ENCODE measurements at places on chromosomes 6 and 20.

GRCh38 chr6:22411376-22412105 lies 114.7 kb upstream of the PRL start:
- no peak for DNase-seq

DNA sequence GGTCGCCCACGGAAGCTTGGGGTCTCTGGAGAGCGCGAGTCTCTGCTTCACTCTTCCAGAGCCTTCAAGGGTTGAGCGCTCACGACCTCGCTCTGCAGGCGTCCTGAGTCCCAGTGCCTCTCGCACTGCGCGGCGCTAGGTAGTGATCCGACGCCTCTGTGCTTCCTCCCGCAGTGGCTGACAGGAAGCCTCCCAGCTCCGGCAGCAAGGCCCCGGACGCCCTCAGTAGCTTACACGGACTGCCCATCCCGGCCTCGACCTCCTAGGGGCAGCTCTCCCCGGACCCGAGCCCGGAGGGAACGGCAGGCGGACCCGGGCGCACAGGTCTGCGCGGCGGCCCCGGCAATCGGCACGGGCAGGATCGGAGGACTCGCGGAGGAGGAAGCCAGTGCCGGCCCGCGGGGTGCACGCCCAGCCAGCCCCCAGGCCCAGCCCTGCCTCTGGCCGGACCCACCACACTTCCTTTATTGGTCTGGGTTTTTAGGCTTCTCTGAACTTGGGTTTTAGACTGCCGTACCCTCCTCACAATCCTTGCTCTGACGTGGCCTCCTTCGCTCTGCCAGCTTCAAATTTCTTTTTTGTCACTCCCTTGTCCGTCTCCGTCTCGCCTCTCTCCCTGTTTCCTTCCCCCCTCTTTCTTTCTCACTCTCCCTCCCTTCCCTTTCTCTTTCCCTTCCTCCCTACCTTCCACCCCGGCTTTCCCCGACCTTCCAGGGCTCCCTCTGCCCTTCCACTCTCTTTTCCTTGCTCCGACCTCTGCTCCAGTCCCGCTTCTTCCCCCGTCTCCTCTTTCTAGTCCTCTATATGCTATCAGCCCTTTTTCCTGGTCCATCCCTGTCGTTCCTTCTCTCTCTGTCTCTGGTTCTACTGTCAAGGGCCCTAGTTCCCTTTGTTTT lies 9.1 kb downstream of the PAX1 start:
- DNase-seq, result no peak

- no peak for DNase-seq
These were observed 51.9 kb downstream of the FAM120B start for GRCh38 chr6:170358496-170358895.

DNA sequence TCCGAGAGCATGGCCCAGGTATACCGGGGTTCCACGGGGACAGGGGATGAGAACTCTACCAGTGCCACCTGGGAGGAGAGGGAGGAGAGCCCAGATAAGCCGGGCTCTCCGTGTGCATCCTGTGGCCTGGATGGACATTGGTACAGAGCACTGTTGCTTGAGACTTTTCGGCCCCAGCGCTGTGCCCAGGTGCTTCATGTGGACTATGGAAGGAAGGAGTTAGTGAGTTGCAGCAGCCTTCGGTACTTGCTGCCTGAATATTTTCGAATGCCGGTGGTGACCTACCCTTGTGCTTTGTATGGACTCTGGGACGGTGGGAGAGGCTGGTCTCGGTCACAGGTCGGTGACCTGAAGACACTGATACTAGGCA lies 1.3 kb downstream of the TDRD6 start:
- DNase-seq, result no peak

DNA sequence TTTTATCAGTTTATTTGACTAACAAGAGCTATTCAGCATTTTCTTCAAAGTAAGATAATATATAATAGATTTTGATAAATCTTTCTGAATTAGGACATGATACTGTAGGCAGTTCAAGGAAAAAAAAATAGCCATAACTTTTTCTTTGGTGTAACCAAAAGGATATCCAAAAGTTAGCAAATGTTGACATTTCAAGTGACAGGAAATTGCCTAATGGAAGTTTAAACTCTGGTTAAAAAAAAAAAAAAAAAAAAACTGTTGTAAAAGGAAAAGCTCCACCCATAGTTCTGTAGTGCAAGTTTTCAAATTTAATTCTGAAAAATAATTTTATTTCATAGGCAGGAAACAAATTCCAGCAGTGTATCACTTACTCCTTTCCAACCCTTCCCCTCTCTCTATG lies 18.8 kb downstream of the HEBP2 start:
- no peak for DNase-seq

GRCh38 chr6:45718871-45719270 lies 296.8 kb downstream of the CLIC5 start:
- peak; percentile 43 for DNase-seq

DNA sequence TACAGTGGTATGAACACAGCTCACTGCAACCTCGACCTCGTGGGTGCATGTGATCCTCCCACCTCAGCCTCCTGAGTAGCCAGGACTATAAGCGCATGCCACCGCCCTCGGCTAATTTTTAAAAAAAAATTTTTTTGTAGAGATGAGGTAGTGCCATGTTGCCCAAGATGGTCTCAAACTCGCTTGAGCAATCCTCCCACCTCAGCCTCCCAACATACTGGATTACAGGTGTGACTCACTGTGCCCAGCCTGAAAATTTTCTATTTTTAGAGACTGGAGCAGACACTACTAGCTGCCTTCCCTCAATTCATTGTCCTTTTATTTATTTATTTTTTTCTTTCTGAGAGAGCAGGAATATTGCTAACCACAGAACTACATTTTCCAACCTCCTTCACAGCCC lies 20.3 kb upstream of the GTF3C6 start:
- DNase-seq, result no peak

GRCh38 chr6:116385921-116386320 lies 15.2 kb downstream of the DSE start:
- DNase-seq, result peak; percentile 23

DNA sequence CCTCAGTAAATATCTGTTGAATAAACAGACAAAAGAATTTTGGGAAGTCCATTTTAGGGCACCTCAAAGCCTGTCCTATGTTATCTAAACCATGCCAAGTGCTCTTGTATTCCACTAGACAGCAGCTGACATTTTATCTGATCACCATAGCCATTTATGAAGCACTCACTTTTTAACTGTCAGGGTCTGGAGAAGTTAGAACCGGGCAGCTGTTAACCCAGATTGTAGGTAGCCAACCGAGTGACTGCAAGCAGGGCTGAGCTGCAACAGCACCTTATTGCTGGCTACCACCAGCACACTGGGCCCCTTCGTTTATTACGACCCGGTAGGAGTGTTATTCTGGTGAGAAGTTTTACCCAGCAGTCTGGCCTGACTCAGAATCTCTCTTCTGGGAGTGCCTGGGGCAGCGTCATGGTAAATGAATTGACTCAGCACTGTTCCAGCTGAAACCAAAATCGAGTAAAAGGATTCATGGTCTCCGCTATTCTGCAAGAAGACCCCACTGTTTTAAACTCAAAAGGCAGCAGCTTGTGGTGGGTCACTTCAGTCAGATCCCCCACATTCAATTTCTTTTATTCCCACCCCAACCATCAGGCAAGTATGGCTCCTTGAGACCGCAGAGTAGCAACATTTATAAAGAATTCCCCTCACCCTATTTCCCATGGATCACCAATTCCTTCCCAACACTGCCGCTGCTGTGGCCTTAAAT lies 1.7 kb downstream of the UBE2V1 start:
- DNase-seq, result peak; percentile 76

DNA sequence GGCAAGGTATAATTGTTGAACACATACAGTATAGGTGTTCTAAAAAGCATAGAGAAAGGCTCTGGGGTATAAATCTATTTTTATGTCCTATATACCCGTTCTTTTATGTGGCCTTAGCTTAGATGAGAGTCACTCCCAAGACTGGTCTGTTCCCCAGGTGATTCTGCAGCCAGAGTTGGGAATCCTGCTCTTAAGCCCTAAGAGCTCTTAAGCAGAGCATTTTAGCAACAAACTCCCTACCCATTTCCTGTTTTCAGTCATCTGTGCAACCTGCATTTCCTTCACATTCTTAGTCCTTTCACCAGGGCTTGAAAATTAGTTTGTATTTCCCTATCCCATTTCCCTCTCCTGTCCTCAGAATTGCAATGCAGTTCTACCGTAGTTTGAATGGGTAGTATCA lies 166.1 kb downstream of the HS3ST5 start:
- DNase-seq, result no peak

DNA sequence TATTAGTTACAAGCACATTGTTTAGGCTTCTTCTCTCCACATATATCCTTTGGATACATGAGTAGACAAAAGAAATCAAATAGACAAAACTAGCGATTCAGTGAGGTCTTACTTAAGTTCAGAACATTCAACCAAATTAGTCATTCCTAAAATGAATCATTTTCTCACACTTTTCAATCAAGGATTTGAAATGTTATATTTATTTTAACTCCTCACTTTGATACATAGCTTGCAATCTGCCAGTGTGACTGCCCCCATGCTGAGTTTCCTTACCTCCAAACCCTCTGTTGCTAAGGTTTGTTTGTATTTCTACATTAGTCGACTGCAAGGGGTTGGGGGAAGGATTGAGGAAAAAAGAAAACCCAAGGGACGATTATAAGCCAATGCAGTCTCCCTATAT lies 3.5 kb upstream of the MOXD1 start:
- DNase-seq, result no peak

- DNase-seq, result no peak
These were observed 81.8 kb upstream of the EYA4 start for GRCh38 chr6:133159255-133159795.

DNA sequence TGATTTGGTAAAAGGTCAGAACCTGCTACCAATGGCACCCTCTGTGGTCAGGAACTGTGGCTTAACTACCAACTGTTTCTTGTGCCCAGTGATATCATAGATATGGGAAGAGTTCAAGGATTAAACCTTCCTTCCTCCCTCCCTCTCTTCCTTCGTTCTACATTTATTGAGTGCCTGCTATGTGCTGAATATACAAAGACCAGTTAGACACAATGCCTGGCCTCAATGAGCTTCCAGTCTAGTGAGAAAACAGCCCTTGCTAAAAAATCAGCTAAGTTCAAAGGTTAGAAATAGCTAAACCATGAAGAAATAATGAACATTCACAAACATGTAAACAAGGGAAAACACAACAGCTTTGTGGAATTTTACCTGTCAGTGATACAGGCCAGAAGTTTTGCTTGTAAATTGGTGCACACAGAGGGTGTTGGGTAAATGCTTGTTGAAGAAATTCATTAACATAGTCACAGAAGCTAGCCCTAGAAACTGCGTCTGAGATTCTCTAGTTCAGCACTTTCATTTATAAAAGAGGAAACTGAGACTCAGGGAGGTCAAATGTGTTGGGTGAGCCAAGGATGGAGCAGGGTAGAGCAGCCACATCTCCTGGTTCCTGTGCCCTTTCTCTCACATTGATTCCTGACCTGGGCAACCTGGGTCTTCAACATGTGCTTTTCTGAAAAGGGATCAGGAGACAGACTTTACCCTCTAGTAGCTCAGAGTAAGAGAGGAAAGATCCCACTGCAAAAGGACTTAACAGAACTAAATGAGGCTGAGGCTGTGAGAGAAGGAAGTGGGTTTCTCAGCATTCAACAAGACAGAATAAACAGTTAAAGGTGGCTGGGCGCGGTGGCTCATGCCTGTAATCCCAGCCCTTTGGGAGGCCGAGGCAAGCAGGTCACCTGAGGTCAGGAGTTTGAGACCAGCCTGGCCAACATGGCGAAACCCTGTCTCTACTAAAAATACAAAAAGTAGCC lies 14.4 kb upstream of the FOXO3 start:
- no peak for DNase-seq

DNA sequence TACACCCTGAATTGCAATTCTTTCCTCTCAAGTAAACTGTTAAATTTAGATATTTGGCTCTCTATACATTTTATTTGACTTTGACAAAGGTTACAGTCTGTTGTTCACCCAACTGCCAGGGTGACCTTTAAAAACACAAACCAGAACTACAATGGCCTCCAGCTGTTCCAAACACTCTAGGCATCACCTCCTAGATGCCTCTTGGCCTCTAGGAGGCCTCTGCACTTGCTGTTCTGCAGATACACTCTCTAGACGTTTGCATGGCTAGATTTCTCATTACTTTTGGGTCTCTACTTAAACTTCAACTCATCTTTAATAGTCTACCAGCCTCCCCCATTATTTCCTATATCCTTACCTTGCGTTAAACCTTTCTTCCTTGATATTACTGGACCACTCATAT lies 102.8 kb upstream of the BEND3 start:
- no peak for DNase-seq

GRCh38 chr6:3297909-3298308 lies 39.2 kb downstream of the PSMG4 start:
- DNase-seq, result no peak

DNA sequence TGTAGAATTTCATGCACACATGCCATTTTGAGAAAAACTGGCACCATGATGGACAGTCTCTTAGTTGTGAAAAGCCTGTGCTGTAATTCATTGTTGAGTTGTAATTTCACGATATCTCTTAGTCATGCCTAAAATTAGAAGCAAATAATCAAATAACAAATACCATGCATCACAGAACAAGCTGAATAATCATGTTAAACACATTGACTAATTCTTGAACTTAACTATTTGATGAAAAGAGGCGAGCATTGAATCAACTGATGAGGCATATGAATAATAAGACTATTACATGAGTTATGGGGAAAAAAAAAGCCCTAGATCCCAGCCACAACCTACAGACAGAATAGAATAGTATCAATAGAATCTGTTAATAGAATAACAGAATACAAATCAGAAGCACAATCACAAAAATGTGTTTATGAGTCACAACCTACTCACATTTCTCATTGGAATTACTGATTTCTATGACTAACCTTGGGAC lies 14.2 kb upstream of the RNF217 start:
- peak; percentile 34 for DNase-seq

DNA sequence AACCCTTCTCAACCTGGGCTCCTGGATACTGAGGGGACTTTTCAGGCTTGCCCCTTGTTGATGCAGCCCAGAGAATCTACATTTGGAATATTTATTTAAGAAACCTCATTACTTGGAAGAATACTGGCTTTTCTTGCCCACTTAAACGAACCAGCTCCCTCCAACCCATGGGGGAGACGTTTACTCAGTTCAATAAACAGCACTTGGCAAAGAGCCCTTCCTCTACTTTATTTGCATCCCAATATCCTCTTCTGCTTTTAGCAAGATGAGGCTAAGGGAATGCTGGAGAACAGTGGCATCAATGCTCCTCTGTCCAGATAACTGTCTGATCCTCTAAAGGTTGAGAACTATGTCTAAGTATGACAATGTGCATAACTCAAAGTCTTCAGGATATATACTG lies 22.2 kb downstream of the PTPRK start:
- DNase-seq, result no peak

DNA sequence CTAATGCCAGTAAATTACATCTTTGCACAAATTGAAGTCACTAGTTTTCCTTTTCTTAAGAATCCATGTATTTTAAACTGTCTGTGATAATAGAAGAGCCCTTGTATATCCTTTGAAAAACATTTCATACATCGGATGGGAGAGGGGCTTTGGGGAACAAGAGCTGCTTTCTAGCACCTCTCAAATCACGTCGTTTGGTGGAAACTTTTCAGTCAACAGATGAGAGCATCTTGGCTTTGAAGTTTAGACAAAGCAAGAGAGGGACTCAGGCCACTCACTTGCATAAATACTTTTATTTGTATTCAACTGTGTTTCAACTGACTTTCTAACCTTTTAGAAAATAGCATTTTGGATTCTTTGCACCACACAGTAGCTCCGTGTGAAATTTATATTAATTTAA lies 502.3 kb upstream of the IMPG1 start:
- no peak for DNase-seq
